ENCODE measurements at places on chromosomes 2 and 18.

GRCh38 chr18:67080601-67081000 is 435.9 kb downstream of the DSEL start:
- no peak for DNase-seq

- no peak for DNase-seq
Measured at GRCh38 chr2:135226961-135227360, 174.9 kb downstream of the RAB3GAP1 start.

DNA sequence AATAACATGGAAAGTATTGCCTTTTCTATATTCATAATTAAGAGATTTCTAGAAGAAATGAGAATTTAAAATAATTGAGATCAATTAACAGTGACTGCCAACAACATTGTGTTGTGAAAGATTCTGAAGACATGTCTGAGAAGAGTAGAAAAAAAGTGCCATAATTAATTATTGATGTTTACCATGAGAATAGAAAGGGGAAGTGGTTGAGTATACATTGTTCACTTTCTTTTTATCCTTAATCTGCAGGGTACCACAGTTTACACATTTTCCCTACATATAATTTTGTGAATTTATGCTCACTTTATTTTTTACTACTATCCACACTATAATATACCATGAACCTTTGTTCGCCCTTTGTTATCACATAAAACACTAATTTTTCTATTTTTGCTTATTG is 47.1 kb upstream of the UBE2E3 start:
- DNase-seq, result no peak

GRCh38 chr2:240572141-240573031 is 4.1 kb downstream of the RNPEPL1 start:
- no peak for DNase-seq

DNA sequence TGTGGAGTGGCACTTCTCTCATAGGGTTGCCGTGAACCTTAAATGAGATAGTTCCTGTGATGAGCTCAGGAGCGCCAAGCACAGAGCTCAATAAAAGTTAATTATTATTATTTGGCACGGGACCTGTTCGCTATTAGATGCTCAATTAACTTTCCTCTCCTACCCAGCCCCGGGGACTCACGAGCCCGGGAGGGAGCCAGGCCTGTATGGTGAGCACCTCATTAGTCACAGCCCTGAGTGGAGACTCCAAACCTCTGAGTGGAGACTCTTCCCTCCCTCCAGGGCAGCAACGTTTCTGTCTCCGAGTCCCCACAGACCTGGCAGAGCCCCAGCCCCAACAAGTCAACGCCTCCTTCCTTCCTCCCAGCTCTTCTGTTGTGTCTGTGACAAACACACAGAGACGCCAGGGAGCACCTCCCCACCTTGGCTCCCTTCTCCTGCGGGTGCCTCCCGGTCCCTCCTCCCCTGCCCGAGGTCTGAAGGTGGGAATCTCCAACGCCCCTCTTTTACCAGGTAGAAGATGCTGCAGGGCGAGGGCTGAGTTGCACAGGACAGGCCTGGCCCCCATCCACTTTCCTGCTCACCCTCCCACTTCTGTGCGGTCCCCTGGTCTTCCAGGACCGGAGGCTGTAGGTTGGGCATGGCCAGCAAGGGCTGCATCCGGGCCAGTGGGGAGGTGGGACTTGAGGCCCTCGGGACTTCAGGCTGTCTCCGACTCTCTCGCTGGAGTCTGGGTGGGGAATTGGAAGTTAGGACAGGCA is 52.7 kb upstream of the ODC1 start:
- DNase-seq, result no peak

- no peak for DNase-seq
Measured at GRCh38 chr18:24176727-24177416, 38.0 kb downstream of the CABYR start.
